Activated naive CD8-positive, alpha-beta T cell treated with anti-CD3 and anti-CD28 coated beads, Interleukin-2, amount 50 U/mL, for 24 hours (primary cell): ENCODE measurements at places on chromosomes 7 and 10.
A peak's percentile ranks its signal among the peaks of the same experiment; 100 is the strongest.

- H3K27ac ChIP-seq = no peak overlapping the region
- peaks cover 50% of the 10 kb centered on the region for H3K4me1 ChIP-seq
- peaks cover under 1% of the 10 kb centered on the region for H3K27me3 ChIP-seq
- H3K4me3 ChIP-seq = no peak overlapping the region
- DNase-seq = no peak
Observed at GRCh38 chr10:124619802-124620490, 124.2 kb downstream of the FAM53B start.

DNA sequence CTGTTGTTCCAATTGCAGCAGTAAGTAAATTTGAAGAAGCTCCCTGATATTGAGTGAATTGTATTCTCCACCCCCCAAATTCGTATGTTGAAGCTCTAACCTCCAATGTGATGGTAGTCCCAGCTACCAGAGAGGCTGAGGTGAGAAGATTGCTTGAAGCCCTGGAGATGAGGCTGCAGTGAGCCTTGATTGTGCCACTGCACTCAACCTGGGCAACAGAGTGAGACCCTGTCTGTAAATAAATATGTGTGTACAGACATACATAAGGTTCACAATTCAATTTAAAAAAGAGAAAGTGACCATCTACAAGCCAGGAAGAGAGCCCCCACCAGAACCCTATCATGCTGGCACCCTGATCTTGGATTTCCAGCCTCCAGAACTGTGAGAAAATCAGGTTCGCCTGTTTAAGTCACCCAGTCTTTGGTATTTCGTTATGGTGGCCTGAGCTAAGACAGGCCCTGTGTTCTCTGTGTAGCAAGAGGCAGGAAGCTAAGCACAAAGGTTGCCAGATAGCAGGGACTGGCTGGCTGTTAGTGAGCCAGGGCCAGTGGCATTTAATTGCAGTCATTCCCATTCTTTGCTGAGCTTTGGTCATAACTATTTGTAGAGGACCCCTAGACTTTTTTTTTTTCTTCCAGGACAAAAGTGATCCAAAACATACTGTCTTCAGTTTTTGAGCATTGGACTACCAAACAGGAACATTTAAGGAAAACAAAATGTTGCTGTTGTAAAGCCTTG lies 45.6 kb downstream of the AUTS2 start:
- no peak overlapping the region for H3K27ac ChIP-seq
- H3K27me3 ChIP-seq = no peaks in the 10 kb centered on the region
- H3K4me1 ChIP-seq = no peaks in the 10 kb centered on the region

- no peaks in the 10 kb centered on the region for H3K27me3 ChIP-seq
- no peak overlapping the region for H3K27ac ChIP-seq
- H3K36me3 ChIP-seq = no peaks in the 10 kb centered on the region
- no peak overlapping the region for H3K4me3 ChIP-seq
Observed at GRCh38 chr10:127525686-127526085, 23.4 kb upstream of the NPS start.

GRCh38 chr7:22601003-22601402 lies 101.0 kb upstream of the STEAP1B start:
- no peak overlapping the region for H3K4me3 ChIP-seq
- H3K27ac ChIP-seq = no peak overlapping the region
- no peak for DNase-seq
- H3K36me3 ChIP-seq = no peaks in the 10 kb centered on the region
- H3K27me3 ChIP-seq = peaks cover 30% of the 10 kb centered on the region

- no peaks in the 10 kb centered on the region for H3K27me3 ChIP-seq
- no peak overlapping the region for H3K4me3 ChIP-seq
- no peak for DNase-seq
- H3K36me3 ChIP-seq = peaks cover 46% of the 10 kb centered on the region
- H3K4me1 ChIP-seq = peaks cover 5% of the 10 kb centered on the region
- H3K27ac ChIP-seq = no peak overlapping the region
Observed at GRCh38 chr10:876438-876837, 55.1 kb downstream of the LARP4B start.

DNA sequence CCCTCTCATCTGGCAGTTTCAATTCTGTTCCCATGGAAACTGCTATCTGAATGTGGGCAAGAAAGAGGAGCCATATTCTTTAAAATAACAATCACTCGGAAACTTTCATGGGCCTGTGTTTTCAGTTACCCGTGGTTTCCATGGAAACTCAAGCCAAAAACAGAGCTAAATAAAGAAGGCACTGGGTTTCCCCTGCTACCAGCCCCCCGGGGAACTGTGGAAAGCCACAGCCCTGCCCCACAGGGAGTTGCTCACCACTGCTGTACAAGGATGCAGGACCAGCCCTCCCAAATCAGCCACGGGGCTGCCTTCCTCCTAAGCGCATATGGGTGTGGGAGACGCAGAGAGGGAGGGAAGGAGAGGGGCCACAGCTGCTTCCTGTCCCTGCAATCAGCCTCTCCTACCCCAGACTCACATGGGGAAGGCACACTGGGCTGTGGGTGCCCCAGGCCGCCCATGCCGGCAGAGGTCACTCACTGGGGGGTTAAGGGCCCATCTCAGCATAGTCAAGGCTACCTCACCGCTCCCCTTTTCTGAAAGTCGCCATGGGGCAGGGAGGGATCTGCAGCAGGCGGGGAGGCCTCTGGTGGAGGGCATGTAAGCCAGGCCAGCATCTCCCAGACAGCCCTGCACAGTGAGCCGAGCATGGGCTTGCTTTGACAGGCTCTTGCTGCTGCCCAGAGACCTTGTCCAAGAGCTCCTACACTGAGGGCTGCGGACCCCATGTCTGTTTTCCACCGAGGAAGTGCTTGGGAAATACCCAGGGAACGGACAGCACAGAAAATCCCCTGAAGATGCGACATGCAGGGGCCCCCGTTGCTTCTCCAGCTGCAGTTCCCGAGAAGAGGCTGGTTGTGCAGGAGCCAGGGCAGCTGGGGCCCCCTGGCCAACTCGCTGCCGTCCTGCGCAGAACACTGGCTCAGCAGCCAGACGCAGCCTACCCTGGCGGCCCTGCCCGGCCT lies 157.3 kb upstream of the PPP2R2D start:
- H3K4me3 ChIP-seq = no peak overlapping the region
- peak; percentile 30 for DNase-seq
- H3K27ac ChIP-seq = no peak overlapping the region
